ENCODE measurements at places on chromosomes 7 and 10.

GRCh38 chr10:73459683-73460314 is 26.4 kb upstream of the MSS51 start:
- DNase-seq, result no peak

DNA sequence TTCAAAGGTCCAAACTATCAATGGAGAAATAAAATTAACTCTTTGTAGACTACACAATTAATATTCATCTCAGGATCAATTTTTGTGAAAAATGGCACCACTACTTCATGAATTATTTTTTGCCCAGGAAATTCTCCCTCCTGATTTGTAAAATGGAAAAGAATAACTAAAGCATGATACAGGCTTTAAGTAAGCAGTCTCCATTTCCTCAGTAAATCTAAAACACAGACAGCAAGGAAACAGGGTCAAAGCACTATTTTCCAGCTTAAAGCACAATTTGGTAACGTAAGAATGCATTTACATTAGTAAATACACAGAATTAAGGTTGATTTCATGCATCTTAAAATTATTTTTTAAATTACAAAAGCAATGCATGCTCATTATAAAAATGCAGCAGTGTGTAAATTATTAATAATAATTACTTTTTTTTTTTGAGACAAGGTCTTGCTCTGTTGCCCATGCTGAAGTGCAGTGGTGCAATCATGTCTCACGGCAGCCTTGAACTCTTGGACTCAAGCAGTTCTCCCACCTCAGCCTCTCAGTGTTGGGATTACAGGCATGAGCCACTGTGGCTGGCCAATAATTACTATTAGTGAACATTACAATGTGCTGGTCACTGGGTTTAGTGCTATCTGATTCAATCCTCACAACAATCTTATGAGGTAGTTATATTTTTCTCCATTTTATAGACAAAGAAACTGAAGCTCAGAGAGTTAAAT is 26.1 kb upstream of the VCL start:
- no peak for DNase-seq

DNA sequence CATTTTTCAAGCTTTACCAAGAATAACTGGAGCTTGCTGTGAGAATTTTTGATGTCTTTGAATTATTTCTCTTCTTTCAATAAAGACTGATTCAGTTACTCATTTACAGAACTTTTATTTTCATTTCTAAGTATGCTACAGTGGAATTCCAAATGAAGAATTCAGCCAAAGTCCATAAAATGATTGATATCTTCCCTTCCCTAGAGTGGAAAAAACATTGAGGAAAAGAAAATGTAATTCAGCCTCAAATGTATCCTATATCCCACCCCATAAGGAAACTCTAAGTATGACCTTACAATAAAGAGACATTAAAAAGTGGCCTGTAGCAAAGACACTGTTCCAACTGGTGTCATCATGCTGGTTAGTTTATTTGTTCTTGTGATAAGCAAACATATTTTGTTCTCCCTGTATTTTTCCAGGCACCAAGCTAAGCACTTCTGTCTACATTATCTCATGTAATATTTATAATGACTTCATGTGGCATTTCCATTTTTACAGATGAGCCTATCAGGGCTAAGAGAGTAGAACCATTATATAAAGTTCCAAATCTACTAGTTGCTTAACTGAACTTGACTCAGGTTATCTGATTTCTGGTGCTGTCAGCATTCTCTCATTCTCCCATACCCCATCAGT is 450.4 kb downstream of the NEBL start:
- no peak for DNase-seq

DNA sequence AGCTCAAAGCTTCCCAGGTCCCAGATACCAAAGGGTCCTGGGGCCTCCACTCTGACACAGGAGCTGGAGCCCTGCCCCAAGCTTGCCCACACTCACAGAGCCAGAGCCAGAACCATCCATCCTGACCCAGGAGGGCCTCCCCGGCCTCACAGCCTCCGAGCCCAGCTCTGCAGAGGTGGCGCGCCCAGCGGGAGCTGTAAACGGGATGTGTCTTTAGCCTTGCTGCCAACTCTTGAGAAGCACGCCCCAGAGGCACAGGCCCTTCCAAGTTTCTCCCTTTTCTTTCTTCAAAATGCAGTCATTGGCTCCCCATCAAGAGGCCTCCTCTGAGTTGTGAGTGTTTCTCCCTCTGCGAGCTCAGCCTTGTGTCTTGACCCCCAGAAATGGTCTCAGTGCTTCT is 75.0 kb downstream of the PDGFA start:
- no peak for DNase-seq

DNA sequence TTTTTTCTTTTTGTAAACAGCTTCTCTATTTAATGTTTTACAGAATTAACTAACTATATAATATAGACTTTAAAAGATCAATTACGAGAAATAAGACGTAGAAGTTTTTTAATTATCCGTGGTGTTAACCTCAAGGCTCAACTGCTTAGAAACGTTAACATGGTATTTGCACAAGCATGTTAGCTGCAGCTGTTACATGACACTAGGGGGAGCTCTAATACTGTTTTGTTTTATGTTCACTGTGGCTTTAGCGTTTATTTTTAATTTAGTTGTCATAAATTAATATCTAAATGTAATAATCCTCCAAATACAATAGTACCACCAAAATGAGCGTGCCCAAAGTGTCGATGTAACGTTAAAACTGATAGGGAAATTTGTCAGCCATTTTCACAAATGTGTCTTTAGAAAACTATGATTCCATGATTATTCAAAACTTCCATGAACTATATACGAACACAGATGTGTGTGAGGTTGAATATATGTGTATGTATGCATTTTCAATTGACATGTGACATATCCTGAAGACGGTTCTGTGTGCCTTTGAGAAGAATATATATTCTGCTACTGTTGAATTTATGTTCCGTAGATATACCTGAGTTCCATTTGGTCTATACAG is 828.8 kb upstream of the MBL2 start:
- peak; percentile 32 for DNase-seq

DNA sequence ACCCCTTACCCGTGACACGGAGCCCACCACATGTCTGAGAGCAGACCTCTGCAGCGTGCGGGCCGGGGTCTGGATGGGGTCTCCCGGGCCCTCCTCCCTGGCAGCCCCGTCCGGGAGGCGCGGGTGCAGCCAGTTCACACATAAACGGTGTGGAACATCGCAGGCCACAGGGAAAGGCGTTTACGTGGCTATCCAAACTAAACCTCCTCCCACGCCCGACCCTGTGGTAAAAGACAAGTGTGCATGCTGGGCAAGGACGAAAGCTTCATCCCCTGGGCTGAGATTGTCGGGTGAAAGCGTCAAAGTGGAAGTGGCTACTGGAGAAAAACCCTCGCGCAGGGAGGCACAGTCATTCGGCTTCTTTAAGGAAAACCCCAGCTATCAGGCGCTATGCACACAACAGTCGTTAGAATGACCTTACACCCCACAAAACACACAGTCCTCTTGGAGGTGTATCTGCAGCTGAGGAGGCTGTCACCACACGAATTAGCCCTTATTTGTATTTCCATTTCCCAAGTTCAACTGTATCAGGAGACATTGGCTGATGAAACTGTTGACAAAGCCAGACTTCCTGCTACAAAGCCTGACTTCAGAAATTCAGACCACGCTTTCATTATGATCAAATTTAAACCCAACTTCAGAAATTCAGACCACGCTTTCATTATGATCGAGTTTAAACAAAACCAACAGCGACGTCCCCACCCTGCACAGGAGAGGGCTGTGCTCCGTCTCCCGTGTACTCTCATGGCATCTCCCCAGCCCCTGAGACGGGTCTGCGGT is 15.3 kb downstream of the GPER1 start:
- DNase-seq, result no peak

DNA sequence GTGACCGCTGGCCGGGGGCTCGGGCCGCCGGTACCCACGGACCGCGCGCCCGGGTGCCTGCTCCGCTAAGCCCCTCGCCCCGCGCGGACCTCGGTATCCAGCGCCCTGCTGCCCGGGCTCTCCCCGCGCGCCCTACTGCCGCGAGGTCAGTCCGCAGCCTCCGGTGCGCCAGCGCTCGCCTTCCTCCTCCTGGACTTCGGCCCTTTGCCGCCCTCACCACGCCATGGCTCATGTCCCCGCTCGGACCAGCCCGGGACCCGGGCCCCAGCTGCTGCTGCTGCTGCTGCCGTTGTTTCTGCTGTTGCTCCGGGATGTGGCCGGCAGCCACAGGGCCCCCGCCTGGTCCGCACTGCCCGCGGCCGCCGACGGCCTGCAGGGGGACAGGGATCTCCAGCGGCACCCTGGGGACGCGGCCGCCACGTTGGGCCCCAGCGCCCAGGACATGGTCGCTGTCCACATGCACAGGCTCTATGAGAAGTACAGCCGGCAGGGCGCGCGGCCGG is 483 bp downstream of the GDF10 start:
- no peak for DNase-seq

DNA sequence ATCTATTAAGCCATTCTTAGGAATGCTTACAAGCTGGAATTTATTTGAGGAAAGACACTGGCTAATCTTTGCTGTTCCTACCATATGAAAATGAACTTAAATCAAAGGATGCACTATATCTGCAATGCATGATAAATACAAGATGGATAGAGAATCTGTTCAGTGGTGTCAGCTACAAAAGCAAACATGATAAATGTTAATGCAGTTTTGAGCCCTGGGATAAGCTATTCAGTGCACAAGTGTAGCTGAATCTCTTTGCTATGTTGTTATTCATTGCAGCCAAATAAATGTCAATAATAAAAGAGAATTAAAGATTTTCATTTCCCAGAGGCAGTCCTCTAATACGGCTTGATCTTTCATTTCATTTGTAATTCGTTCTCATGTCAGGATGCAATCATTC is 223.8 kb upstream of the KAT6B start:
- DNase-seq, result no peak

DNA sequence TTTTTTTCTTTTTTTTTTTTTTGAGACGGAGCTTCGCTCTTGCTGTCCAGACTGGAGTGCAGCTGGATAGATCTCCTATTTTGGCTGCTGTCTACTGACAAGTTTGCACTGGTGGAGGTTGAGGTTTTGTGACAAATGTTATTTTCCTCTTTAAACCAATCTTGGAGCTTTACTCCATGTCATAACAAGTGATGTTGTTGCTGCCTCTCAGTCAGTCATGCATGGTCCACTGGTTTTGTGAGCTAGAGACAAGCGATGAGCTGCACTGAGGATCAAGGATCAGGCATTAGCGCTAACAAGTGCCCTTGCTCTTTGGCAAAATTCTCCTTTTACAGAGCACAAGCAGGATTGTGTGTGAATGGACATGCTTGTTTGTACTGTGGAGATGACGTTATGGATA is 805 bp upstream of the WDFY4 start:
- DNase-seq, result no peak

DNA sequence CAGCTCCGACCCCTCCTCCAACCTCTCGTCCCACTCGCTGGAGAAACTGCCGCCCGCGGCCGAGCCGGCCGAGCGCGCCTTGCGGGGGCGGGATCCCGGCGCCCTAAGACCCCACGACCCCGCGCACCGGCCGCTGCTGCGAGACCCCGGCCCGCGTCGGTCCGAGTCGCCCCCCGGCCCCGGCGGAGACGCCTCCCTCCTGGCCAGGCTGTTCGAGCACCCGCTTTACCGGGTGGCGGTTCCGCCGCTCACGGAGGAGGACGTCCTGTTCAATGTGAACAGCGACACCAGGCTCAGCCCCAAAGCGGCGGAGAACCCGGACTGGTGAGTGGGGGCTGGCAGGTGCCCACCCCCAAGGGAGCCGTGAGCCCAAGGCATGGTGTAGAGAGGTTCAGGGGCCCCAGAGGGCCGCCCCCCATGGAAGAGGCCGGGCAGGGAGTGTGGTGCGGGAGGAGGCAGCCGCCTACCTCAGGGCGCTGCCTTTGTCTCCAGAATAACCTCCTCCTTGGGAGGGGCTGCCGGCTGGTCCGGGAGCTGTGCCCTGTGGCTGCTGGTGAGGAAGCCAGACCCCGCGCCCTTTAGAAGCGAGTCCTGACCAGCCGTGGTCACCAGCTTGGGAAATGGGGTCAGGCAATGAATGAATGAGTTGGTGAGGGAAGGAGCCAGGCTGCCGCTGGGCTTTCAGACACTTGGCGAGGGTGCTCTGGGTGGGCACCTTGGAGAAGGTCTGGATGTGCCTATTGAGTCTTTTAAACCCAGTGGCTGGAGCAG is 1.3 kb downstream of the FAM20C start:
- no peak for DNase-seq

- no peak for DNase-seq
Observed at GRCh38 chr10:32650246-32650655, 204.3 kb downstream of the CCDC7 start.

DNA sequence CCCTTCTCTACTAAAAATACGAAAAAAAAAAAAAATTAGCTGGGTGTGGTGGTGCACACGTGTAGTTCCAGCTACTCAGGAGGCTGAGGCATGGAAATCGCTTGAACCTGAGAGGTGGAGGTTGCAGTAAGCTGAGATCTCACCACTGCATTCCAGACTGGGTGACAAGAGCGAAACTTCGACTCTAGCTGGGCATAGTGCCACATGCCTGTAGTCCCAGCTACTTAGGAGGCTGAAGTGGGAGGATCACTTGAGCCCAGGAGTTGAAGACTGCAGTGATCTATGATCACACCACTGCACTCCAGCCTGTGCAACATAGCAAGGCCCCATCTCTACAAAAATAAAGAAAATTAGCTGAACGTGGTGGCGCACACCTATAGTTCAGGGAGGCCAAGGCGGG is 1.2 kb upstream of the SPACDR start:
- DNase-seq, result no peak

Data from Panc1 (cell line).